Osteocyte (in vitro differentiated cells): ENCODE measurements at places on chromosomes 16 and 17. TPM values are rescaled to one million over a fixed set of nuclear protein-coding genes. Genes with fewer than 3 reads are reported as not detected.

ABCA6 gene
- total RNA-seq = 1.2 and 1.7 TPM in 2 replicates

ESRP2 gene
- total RNA-seq = 0.16 and 0.24 TPM in 2 replicates

ERN1 gene
- total RNA-seq = 20.8 and 21.4 TPM in 2 replicates

TNFRSF12A gene
- total RNA-seq = 71.3 and 72.4 TPM in 2 replicates

PLSCR3 gene
- 73.9 and 81.4 TPM in 2 replicates for total RNA-seq

NPIPB5 gene
- 200 and 207 TPM in 2 replicates for total RNA-seq

ALOXE3 gene
- not detected in 2 replicates for total RNA-seq

SEPTIN1 gene
- 1.5 and 2.0 TPM in 2 replicates for total RNA-seq

TNS4 gene
- 0.21 and 0.73 TPM in 2 replicates for total RNA-seq

KRT36 gene
- total RNA-seq = not detected in 2 replicates

LITAFD gene
- total RNA-seq = not detected in 2 replicates

DNA sequence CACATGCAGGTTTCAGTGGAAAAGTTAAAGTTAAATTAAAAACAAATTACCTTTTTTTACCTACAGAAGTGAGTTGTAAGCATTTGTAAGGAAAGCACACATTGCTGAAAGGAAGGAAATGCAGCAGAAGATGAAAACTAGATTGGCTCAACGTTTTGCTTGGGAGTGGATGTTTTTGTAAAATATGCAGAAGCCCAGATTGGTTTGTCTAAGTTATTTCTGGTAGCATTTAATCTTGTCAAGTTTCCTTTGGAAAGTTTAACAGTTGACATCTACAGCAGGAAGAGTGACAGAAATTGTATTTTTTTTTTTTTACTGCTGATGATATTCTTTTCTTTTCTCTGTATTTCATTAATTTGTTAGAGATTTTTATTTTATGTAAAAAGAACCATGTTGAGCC lies 315.1 kb upstream of the MON1B start:
- DNase-seq = no peak

GRCh38 chr17:62655656-62656055 lies 28.2 kb downstream of the MRC2 start:
- DNase-seq = no peak

DNA sequence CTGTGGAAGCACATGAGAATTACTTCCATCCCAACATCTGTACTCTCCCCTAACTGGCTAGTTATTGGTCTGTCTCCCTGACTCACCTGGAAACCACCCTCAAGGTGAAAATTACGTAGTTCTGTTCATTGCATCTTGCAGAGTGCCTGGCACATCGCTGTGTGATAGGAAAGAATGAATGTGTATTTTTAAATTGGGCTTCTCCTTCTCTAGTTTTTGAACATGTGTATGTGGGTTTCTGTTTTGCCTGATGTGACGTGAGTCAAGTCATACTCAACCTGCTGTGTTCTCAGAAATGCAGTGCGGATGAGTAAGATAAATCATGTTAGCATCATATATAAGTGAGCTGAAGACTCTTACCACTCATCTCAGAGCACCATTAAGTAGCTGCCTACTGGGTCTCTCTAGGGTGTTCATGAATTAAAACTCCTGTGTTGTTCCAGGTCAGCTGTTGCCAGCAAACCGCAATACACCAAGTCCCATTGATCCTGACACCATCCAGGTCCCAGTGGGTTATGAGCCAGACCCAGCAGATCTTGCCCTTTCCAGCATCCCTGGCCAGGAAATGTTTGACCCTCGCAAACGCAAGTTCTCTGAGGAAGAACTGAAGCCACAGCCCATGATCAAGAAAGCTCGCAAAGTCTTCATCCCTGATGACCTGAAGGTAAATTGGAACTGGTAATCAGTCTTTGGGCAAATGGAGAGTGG lies 50.2 kb downstream of the HLF start:
- DNase-seq = no peak

GRCh38 chr16:56744996-56745640 lies 15.2 kb downstream of the NUP93 start:
- DNase-seq = no peak

- DNase-seq = no peak
These were observed 2.5 kb downstream of the GPRC5B start for GRCh38 chr16:19882186-19882585.

DNA sequence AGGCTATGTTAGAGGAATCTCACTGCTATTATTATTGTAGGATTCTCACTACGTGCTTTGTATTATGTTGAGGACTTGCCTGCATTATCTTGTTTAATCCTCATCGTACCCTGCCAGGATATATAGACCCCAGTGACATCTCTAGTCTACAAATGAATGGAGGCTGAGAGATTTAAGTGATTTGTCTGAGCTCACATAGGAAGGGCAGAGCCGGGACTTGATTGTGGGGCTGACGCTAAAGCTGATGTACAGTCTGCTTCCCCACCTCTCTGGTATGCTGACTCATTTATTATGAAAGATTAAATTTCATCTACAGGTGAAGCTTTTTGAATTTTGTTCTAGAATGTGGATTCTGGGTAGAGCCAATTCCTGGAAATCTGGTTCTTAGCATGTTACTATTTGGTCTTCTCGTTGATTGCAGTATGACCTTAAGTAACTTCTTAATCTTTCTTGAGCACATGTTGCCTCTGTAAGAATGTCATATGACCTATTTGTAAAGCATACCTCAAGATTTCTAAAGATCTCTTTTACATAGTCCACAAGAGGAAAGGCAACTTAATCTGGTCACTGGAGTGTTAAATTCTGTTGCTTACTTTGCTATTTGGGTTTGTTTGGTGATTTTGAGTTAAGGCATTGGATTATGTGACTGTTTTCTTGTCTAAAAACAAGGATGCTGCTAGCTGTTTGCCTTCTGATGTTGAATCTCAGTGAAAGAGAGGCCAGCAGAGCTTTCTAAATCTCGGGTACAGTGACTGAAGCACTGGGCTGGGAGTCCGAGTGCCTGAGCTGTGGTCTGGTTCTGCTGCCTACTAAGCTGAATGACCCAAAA lies 12.4 kb downstream of the METTL9 start:
- DNase-seq = no peak

- DNase-seq = no peak
These were observed 22.5 kb upstream of the DYNLL2 start for GRCh38 chr17:58060596-58061191.

- DNase-seq = no peak
These were observed 3.3 kb upstream of the PITPNA start for GRCh38 chr17:1565877-1566276.

DNA sequence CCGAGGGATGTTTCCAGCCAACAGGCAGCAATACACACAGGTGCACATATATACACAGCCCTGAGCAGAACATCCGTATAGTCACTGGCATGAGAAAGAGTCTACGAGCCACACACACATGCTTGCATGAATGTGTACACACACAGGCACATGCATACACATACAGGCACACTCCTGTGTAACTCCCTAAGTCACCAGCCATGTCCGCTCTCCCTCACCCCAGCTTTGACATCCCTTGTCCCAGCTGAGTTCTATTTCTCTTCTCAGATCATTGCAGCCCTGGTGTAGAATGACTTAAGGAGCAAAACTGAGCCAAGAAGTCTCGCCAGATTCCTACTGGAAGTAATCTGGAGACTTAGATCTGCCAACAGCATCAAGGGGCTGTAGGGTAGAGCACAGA lies 13.1 kb downstream of the CDRT4 start:
- DNase-seq = no peak

- no peak for DNase-seq
These were observed 72.0 kb downstream of the FTO start for GRCh38 chr16:53775821-53776431.

GRCh38 chr16:66617010-66617434 lies 12.5 kb downstream of the CMTM3 start:
- DNase-seq = no peak

- DNase-seq = no peak
These were observed 468.1 kb downstream of the PMP22 start for GRCh38 chr17:14797021-14797420.

- DNase-seq = no peak
These were observed 6.2 kb upstream of the IRF8 start for GRCh38 chr16:85892760-85893159.

DNA sequence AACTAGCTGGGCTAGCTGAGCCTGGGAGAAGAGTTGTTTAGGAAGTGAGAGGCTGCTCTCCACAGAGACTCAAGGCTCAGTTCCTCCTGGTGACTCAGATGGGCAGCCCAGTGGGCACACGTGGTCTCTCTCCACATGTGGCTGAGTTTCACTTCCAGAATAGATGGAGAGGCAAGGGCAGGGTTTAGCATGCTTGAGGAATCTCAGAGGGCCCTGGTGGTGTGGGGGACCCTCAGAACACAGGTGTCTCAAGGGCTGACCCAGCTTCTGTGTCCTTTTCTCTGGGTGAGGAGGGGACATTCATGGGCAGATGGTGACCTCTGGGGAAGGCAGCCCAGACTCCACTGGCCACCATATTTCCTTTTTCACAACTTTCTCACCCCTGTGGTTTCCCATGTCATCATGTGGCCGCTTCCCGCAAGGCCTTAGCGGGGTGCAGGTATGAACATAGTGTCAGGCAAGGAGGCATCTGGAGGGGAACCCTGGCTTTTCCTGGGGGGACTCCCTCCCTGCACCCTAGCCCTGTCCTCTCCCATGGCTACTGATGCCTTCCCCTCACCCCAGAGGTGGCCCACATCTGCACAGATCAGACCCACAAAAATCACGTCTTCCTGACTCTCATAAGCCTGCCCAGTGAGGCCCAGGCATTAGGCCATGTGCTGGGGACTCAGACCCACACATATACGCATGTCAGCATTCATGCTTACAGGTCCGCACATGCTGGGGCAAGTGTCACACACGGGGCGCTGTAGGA lies 3.3 kb downstream of the GRN start:
- no peak for DNase-seq

GRCh38 chr17:7133916-7134315 lies 19.3 kb upstream of the ASGR2 start:
- no peak for DNase-seq

DNA sequence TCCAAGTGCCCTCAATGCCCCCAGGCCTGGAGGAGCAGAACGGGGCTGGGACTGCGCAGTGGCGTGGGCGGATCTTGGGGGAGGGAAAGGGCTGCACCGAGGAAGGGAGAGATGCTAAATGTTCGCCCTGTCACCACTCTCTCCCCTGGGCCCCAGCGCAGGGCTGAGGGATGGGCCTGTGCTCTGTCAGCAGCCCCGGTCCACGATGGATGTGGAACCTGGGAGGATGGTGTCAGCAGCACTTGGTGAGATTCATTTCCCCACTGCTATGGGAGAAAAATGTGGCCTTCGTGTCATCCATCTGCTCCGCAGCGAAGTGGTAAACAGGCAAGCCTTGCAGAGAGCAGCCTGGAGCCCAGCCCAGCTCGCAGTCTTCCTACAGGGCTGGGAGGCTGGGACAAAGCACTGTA lies 72.0 kb downstream of the TMEM132E start:
- no peak for DNase-seq

DNA sequence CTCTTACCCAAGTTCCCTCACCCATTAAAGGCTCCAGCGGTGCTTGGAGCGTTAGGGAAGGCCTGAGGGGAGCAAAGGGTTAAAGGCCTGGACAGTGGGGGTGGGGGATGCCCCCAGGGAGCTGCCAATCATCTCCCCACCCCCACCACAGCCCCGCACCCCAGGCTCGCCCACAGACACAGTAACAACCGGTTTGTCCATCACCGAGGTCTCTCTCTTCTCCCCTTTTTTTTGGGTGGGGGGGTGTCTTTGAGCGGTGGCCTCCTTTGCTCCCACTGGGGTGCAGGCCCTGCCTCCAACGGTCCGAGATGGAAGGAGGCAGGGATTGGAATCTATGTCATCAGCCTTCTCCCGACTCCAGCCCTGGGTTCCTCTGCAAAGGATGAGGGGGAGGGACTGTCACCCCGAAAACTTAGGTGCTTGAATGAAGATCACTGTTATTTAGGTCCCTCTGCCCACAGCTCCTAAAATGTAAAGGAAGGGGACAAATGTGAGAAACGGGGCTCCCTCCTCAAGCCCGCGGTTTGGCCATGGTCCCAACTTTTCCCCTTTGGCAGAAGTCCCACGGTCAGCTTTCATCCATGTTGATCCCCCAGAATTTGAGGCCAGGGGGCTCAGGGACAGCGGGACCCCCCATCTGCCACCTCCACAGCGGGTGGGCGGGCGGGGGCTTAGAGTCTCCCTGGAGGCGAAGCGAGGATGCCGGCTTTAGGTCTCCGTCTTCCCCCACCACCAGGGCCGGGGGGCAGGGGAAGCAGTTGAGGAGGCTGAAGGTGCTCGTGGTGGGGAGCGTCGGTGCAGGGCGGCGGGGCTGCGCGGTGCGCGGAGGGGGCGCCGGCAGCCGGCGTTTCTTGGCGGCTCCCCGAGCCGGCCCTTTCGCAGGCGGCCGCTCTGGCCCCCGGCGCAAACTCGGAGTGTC lies 1.7 kb downstream of the EPOP start:
- DNase-seq = no peak

DNA sequence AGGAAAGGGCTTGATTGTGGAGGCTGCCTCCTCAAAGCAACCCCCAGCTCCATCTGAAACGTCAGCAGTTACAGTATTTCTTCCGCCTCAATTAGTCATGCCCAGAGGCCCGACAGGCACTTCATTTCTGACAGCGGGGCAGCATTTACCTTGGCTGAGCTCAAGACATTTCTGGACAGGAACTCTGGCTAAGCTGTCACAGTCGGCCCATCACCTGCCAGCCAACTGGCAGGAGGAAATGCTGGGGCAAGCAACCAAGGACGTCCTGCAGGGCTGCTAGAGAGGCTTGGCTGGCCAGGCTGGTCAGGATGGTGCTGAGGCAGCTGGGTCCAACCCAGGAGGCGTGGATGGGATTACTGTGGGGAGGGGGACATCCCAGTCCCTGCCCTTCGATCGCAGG lies 27.8 kb downstream of the PLXDC1 start:
- DNase-seq = no peak

GRCh38 chr17:35185849-35186248 lies 8.3 kb downstream of the SLC35G3 start:
- no peak for DNase-seq

- DNase-seq = no peak
These were observed 159.8 kb downstream of the RPTOR start for GRCh38 chr17:80704381-80704819.

DNA sequence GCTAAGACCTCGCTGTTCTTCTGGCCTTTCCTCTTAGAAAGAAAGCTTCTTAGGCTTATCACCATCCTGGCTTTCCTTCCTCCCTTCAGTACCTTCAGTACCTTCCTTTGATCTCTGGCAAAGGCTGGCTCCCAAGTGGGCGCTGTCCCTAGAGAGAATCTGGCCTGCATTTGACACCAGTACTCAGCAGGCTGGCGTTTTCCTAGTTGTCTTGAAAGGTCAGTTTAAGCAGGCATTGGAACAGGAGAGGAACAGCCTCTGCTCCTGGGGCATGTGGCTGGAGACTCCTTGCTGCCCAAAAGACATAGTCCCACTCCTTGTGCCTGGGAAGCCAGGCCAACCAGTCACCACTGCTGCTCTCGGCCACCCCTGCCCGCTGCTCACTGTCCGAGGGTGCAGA lies 34.1 kb downstream of the TMEM238L start:
- DNase-seq = no peak
